ENCODE measurements at places on chromosomes 1 and 21.
A peak's percentile ranks its signal among the peaks of the same experiment; 100 is the strongest.

DNA sequence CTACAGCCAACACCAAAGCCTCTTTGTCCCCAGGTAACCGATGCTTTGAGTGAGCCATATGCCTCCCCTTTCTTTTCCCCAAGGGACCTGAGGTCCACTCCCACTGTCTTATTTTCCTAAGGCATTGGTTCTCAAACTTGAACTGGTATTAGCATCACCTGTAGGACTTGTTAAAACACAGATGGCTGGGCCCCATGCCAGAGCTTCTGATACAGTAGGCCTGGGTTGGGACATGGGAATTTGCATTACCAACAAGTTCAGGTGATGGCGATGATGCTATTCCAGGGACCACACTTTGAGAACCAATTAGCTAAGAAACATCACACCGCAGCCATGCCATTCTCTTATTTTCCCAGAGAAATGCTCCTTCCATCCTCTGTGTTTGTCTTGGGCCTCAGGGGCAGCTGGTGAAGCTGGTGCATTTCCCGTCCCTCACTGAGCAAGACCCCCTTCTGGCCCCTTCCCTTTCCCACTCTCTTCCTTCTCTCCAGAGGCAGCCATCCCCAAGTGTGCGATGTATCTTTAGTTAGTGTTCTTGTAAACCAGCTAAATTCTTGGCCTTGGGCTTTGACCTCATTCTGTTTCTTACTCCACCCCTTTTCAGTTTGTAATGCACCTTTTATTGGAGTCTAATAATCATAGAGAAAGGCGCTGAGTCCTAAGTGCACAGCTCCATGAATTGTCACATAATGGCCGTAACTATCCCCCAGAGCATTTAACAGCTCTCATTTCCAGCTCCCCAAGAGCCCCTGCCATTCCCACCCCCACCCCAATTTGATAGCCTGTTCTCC is 14.2 kb upstream of the TTC22 start:
- DNase-seq: no peak

DNA sequence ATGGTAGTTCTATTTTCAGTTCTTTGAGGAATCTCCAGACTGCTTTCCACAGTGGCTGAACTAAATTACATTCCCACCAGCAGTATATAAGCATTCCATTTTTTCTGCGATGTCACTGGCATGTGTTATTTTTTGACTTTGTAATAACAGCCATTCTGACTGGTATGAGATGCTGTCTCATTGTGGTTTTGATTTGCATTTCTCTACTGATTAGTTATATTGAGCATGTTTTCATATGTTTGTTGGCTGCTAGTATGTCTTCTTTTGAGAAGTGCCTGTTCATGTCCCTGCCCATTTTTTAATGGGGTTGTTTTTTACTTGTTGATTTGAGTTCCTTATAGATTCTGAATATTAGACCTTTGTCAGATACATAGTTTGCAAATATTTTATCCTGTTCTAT is 87.9 kb downstream of the RPS6KC1 start:
- DNase-seq: no peak

DNA sequence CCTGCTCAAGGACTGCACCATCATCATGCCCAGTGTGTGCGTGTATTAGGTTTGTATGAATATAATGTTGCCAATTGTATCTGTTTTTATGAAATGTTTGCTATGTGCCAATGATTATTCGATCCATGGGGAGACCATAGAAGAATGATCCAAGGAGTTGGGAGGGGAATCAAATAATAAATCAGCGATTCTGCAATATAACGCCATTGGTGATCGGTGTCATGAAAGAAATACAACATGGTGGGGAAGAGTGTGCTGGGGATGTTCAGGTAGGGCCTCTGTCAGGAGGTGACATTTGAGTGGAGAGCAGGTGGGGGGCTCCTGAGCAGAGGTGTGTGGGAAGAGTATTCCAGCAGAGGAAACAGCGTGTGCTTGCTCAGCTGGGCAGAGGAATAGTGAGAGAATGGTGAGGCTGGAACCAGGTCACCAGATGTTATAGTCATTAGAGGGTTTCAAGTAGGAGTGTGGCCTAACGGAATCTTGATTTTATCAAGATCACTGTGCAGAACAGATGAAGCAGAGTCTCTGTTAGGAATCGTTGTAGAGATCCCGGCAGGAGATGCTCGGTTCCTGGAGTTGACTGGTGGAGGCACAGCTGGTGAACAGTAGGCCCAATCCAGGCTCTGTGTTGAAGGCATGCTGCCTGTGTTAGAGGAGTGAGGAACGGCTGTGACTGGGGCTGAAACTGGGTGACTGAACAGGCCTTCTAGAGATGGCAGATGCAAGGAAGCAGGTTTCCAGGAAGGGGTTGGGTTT is 2.9 kb upstream of the ZNF496 start:
- DNase-seq: no peak

DNA sequence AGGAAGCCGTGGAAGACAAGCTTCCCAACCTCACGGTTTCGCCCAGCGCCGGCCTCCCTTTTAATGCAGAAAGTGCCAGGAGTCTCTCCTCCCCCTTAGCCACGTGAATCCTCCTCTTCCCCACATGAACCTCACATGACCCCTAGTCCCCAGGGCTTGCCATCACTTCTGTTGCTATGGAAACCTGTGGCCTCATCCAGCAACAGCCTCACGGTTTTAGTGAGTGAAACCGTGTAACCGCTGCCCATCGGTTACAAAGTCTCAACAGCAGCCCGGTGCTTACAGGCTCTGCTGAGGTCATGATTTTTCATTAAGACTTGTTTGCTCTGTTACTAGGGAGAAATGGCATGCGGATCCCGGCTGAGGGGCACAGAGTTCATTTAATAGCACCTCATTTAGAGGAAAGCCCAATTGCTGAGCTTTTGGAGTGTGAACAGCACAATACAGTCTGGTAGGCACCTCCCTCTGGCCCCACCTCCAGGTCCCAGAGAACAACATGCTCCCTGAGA is 143.2 kb upstream of the BACE2 start:
- DNase-seq: peak; percentile 29

DNA sequence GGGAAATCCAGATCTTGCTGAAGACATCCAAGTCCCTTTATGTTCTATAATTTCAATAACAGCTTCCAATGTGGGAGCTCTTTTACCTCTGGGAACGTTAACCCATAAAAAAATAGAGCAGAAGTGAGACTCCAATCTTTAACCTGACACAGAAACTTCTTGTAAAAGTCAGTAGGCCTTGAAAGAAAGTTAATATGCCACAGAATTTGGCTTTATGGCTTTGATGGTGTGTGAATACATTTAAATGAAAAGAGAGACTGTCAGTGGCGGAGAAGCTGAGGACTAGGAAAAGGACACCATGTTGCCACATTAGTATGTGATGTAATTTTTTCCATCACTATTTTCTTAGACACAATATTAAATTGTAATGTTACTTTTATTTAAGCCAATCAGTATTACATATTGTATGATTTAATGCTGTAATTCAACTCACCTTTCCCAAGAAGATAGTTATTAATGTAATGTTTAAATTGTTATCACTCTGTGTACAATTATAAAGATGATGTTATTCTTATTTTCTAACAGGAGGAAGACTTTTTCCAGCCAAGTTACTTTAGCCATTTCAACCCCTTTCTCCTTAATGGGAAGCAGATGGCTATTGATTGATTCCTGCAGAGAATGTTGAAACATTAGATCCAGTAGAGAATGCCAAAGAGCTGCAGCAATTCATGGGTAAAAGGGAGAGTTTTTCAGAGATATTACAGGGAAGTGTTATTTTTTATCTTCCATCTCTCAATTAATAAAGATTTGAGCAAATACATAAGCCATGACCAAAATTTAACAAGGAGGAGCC is 17.5 kb upstream of the CLDN8 start:
- DNase-seq: no peak

DNA sequence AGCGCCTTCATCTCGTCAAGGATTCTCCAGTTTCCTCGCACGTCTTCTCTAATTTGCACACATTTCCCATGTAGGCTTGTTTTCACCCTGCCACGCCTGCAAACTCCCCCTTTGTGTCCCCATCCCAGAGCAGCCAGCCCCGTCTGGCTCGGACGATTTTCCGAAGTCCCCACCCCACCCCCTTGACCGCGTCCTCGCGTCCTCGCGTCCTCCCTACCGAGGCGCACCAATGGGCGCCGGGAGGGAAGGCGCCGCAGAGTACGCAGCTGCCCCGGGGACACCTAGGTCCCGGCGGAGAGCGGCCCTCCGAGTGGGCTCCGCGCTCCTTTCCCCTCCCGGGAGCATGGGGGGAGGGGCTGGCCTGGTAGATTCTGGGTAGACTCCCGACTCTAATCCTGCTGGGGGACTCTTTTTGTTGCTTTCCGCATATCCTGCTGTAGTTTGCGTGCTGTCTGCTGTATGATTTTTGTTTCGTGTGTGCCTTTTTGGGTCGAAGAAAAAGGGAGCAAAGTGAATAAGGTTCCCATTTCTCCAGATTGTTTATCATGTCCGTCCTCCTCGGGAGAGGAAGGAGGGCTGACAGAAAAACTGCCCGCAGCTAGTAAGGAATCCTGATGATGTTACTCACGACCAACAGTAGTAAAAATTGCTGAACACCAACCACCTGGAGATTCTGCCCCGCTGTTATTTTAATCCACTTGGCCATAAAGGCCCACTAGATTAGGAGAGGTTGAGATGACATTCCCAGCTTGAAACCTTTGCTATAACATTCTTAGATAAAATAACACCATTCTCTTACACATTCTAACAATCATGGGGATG is 1.5 kb downstream of the CACHD1 start:
- DNase-seq: peak; percentile 80
